ENCODE measurements at places on chromosomes 4 and X. TPM values are rescaled to one million over a fixed set of nuclear protein-coding genes. Genes with fewer than 3 reads are reported as not detected.
A peak's percentile ranks its signal among the peaks of the same experiment; 100 is the strongest.

GRCh38 chrX:16711219-16711811 is 1.2 kb downstream of the CTPS2 start:
- no peak for DNase-seq

DNA sequence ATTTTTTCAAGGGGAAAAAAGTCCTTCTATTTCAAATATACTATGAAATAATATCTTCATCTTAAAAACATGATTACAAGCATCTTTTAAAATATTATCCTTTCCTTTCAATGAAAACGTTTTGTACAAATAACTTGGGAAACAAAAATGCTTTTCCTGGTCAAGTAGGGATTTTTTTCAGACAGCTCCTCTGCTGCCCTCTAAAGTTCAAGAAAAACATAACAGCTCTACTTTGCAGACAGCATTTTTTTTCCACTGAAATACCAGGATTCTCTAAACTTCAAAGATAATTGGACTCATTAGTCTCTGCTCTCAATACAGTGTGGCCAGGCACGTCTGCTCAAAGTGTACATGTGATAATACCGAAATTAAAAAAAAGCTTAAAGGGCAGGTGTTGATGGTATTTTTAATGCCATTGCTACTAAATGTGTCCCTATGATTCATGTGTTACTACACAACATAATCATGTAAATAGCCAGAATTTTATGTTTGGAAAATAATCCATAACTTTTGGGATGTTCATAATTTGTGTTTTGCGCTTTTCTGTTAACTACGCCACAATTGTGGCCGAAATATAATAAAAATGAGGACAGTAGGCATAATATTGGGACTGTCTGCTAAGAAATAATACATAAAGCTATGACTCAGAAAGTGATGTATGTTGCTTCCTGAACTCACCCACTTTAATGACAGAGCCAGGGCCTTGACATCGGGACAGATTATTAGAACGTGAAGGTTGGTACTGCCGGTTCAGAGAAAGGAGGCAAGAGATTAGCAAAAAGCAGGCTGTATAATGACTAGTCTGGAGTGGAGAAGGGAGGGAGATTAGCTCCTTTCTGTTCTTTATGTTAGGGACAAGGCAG is 478.9 kb downstream of the KCNIP4 start:
- DNase-seq: no peak

- no peak for DNase-seq
Observed at GRCh38 chr4:48196758-48197504, 62.9 kb upstream of the TXK start.

- no peak for DNase-seq
Observed at GRCh38 chrX:148763896-148764295, 263.5 kb downstream of the AFF2 start.

The TBC1D9 gene
- total RNA-seq: 16.9 TPM

The CNGA1 gene
- total RNA-seq: not detected

The IL21 gene
- not detected for total RNA-seq

The UTP3 gene
- 14.9 TPM for total RNA-seq

DNA sequence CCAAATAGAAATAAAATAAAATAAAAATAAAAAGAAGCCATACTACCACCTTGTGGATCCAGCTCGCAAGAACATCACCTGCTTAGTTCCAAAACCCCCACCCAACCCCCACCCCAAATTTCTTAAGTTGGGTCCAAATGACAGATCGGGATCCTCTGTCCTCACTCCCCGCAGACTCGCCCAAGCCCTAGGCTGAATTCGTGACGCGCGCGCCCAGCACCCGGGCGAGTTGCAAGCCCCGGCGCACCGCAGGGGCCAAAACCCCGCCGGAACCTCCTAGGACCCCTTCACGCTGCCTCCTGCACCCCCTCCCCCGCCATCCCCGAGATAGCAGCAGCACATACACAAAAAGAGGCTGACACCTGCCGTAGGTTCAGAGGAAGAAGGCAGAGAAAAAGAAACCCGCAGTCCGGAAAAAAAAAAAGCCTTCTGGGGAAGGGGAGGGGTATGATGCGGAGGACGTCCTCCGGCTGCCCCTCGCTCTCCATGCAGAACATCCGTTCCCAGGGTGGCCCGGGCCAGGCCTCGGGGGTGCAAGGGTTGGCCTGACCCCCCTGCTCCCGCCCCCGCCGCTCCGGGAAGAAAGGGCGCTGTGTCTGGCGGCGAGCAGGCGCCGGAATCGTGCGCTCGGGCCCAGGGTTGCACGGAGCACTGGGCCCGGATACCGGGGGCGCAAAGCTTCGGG is 2.6 kb downstream of the NLGN4X start:
- DNase-seq: no peak

DNA sequence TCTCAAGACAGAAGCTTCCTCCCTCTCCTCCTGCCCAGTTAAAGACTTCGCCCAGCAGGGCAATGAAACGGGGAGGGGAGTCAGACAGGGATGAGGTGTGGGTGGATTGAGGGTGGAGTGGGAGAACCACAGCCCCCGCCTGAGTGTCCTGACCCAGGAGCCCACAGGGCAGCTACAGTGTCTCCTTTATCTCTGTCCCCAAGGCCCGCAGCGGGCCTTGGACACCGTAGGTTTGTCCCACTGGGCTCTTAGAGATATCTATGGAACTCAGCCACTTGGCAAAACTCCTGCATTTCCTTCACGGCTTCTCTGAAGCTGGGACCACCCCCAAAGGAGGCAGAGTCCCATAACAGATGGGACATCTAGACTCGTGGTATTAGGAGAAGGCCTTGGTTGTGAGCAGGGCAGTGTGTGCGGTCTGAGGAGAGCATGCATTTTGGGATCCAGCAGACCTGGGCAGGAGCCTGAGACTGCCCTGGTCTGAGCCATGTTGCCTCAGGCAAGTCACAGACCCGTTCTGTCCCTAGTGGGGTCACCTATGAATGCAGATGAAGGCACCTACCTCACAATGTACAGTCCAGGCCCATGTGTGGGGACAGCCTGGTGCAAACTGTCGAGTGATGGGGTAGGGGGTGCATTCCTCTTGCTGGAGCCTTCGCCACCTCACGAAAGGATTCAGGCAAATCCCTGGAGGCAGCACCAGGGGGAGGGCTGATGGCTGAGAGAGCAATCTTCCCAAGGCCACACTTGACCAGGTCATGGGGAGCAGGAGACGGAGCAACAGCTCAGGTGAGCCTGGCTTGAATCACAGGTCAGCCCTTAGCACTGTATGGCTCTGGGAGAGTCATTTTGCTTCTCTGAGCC is 225.7 kb upstream of the PSAPL1 start:
- no peak for DNase-seq

DNA sequence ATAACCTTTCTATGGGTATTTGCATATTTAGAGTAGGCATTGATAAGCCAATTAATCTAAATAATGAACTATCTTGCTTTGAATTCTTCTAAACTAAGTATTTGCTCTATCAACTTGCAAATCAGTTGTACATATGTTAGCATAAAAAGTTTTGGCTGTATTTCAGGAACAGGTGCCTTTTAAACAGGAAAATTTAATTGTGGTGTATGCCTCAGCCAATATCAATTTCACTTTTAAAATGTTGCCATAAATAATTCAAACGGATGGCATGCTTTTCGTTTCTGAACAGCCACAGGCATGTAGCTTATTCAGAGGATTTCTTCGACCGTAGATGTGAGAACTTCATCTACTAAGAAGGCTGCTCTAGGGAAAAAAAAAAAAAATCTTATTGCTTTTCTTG is 99.9 kb downstream of the DCLK2 start:
- peak; percentile 50 for DNase-seq

The FGF5 gene
- 18.6 TPM for total RNA-seq

DNA sequence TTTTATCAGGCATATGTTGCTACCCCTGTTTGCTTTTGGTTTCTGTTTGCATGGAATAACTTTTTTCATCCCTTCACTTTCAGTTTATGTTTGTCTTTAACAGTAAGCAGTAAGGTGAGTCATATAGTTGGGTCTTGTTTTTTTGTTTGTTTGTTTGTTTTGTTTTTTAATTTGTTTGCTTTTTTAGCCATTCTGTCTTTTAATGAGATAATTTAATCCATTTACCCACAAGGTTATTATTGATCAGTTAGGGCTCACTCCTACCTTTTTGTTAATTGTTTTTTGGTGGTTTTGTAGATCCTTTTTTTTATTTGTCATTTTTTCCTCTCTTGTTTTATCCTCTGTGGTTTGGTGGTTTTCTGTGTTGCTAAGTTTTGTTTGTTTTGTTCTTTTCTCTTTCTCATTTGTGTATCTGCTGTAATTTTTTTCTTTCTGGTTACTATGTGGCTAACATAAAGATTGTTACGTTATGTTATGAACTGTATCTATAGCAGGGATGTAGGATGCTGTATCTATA is 379.5 kb upstream of the MAD2L1 start:
- no peak for DNase-seq

The NHSL2 gene
- 0.83 TPM for total RNA-seq

- peak; percentile 52 for DNase-seq
Observed at GRCh38 chrX:45788941-45789348, 588.3 kb upstream of the DIPK2B start.

DNA sequence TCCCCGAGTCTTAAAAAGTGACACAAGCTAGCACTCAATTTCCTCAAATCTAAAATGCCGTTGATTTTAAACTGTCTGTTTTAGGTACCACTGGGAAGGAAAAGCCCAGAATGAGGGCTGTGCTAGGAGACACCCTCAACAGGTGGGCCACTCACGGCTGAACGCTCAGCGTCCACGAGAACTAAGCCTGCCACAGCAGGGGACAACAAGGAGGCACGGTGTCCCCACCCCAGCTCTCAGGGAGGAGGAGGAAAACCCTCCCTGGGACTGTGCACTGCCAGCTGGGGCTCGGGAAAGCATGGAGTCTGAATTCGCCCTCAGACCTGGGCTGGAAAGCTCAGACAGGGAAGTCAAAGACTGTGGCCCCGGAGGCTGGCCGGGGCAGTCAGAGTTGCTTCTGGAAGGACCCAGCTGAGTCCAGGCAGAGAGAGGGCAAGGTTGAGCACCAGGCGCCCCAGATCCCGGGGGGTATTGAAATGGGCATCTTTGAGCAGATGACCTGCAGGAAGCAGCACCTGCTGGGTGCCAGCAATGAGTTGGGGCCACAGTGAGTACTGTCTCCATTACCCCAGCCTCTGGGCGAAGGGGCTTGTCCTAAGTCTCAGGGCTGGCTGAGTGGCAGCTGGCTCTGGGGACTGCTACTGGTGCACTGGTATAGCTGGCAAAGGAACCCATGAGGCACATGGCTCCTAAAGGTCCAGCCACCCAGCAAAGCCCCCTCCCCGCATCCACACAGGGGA is 769 bp upstream of the CPZ start:
- no peak for DNase-seq

GRCh38 chrX:116781926-116782325 is 319.1 kb upstream of the CT83 start:
- DNase-seq: no peak

DNA sequence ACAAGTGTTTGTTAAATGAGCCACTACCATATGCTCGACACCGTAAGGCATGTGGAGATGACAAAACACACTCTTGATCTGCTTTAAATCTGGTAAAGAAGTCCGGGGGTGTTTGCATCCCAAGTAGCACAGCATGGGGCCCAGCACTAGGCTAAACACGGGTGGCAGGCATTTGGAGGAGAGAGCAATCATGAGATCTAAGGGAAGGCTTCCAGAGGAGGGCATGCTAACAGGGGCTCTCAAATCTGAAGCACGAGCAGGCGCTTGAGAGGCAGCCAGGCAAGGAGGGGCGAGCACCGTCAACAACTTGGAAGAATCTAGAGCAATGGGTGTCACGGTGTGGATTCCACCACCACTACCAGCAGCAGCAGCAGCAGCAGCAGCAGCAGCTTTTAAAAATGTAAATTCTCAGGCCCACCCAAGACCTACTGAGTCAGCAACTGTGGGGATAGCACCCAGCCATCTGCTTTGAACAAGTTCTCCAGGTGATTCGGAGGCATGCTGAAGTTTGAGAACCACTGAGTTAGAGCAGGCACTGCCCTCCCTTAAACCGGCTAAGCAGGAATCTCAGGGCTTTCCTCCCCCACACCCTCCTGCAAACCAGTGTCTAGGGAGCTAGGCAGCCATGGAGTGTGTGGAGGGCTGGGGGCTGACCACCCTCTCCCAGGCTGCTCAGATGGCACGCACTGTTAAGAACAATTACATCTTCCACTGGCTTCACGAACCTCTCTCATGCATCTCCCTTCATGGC is 70.2 kb upstream of the MAP3K15 start:
- no peak for DNase-seq

DNA sequence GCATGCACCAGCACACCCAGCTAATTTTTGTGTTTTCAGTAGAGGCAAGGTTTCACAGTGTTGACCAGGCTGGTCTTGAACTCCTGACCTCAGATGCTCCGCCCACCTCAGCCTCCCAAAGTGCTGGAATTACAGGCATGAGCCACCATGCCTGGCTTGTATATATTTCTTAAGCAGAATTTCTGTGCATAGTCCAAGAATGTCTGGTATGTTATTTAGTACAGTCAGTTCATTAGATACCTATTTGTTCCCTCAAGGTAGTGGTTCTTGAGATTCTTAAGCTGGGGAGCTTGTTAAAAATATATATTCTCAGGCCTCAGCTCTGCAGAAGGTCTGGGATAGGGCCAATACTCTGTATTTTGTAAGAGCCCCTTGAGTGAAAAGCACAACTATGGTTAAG is 4.6 kb upstream of the SERTM2 start:
- DNase-seq: no peak

DNA sequence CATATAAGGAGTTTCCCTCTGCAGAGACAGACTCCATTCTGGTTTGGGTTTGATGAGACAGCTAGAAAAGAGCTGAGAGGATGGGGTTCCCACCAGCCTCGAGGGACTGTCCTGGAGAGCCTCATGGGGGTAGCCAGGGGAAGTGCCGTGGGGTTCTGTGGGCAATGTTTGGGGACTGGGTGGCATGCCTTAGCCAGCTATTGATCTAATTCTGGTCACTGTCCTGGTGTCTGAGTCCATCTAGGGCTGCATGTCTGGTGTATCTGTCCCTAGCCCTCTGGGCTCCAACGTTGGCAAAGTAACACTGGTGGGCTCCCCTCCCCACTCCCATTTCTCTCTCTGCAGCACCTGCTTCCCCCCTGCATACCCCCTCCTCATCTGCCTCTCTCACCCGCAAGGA is 135.4 kb downstream of the SMIM20 start:
- DNase-seq: no peak

DNA sequence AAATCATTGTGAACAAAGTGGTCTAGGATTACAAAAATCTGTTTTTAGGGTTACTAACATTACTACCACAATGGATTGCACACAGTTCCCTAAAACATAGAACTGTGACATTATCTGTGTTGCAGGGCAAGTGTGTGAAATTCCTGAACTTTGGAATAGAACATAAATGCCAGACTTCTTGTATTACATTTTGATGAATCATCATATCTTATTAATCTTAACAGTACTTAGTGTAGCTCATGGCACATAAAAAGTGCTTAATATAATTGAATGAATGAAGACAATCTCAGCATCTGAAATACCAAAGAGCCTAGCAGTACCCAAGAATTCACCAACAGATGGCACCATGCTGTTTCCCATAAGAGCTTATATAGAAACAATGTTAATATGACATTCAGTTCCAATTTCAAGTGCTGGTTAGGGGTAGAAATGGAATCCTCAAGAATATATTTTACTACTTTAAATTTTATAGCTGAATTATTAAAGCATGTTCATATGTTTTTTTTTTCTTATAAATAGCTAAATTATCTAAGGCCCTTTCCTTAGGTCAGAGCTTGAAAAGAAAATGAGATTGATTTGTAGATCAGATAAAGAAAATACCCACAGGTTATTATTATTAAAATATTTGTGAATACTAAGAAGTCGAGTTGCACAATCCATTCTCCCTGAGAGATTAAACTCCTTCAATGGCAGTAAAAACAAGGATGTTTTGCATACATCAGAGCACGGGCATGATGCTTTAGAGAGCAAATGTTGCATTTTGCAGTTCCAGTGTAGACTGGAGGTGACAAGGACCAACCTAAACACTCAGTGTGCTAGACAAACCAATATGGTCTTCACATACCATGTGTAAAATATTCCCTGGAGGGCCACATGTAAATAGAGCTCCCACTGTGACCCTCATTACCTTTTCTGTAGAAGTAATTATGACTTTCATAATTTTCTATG is 25.7 kb upstream of the SHISA3 start:
- peak; percentile 60 for DNase-seq

The UCHL1 gene
- 972 TPM for total RNA-seq

Data from IMR-90 (cell line).